ENCODE measurements at places on chromosomes 5 and 9. TPM values are rescaled to one million over a fixed set of nuclear protein-coding genes. Genes with fewer than 3 reads are reported as not detected.
A peak's percentile ranks its signal among the peaks of the same experiment; 100 is the strongest.

GRCh38 chr5:133827011-133827410 lies 141.4 kb downstream of the C5orf15 start:
- no peak for DNase-seq

PCDHB3 gene
- total RNA-seq, result 0.15 TPM

GRCh38 chr9:117437283-117437682 lies 22.4 kb upstream of the ASTN2 start:
- no peak for DNase-seq

DBH gene
- 16.7 TPM for total RNA-seq

C9orf153 gene
- 0.15 TPM for total RNA-seq

ADAMTS6 gene
- 0.30 TPM for total RNA-seq

DNA sequence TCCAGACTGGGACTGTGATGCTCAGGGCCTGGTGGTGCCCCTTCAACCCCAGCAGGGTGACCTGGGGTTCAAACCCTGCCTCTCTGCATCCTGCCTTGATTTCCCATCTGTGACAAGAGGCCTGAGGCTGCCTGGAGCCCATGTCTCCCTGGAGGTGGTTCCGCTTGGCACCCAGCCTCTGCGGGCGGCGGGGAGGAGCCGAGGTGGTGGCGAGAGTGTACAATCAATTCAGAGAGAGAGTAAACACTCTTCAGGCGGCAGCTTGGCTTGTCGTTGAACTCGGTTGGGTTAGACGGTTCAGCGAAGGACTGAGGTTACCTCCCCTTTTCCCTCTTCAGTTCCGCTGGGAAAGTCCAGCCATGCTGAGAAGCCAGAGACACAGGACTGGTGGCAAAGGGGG lies 39.3 kb downstream of the NTNG2 start:
- no peak for DNase-seq

DNA sequence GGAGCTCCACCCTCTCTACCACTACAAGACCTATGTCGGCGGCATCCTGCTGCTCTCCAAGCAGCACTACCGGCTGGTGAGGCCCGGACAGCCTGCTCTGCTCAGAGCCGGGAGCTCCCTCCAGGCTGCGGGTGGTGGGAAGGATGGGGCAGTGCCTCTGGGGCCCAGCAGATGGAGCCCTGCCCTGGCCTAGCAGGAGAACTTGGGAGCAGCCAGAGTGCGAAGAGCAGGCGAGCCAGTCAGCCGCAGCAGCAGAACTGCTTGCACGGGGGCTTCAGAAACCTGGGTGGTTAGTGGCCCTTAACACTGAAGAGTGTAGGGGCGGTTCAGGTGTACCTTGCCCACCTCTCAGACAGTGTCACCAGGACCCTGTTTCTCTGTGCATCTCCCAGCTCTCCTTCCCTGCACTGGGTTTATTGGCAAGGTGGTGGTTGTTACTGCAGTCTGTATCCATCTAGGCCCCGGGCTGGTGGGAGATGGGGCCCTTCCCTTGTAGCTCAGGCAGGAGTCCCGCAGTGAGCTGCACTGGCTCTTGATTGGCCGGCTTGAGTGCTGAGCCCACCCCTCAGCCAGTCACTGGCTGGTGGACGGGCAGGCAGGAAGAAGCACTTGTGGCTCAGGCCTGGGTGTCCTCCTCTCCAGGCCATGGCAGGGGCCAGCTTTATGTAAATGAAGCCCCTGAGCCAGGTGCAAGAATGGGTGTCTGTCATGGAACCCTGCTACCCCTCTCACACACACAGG lies 7.7 kb downstream of the B4GALT7 start:
- peak; percentile 81 for DNase-seq

WDR38 gene
- not detected for total RNA-seq

GRCh38 chr9:72476617-72477437 lies 44.6 kb upstream of the TMC1 start:
- DNase-seq, result no peak

GRCh38 chr5:113292462-113292861 lies 142.3 kb downstream of the TSSK1B start:
- no peak for DNase-seq

- DNase-seq, result no peak
Measured at GRCh38 chr5:125011419-125011818, 265.0 kb upstream of the ZNF608 start.

DNA sequence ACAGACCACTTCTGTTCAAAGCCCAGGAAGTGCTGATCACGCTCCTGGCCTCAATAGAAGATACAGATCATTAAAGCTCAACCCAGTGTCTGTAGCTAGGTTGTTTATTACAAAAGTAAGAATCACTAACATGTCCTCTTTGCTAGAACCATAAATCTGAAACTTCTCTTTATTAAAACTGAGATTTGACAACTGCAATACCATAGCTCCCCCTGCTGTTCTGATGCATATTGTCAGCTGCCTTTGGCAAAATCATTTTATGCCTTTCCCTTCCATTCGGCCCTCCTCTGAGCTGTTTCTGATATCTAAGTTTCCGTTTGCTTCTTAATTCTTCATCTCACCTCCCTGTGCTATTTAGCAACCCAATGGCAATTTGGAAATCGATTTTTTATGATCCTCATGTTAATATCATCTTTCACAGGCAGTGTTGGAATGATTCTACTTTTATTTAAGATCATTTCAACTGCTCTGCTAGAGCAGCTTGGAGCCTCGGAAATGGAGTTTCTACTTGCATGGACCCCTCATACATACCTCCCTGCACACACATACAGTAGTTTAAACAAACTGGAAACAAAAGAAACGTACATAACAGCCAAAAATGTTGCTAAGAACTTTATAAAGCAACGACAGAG lies 998.8 kb downstream of the MAT2B start:
- no peak for DNase-seq

ICE1 gene
- 8.7 TPM for total RNA-seq

DNA sequence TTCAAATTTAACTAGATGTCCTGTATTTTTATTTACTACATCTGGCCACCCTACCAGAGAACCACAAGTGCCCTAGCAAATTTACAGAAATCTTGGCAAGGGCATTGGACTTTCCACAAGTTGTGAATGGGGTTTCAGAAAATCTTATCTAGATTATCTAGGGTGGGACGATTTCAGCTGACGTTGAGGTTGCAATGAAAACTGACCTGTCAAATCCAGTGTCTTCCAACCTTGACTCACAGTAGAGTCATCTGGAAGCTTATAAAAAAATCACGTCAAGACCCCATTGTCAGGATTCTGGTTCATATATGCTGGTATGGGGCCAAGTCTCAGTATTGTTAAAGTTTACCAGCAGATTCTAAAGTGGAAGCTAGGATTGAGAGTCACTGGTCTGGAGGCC lies 109.6 kb upstream of the ACTBL2 start:
- no peak for DNase-seq

GRCh38 chr5:10248378-10249260 lies 1.1 kb downstream of the ATPSCKMT start:
- no peak for DNase-seq

- DNase-seq, result no peak
Measured at GRCh38 chr5:109407913-109408312, 1.9 kb downstream of the PJA2 start.

- DNase-seq, result no peak
Measured at GRCh38 chr9:93479726-93480125, 26.3 kb upstream of the FAM120AOS start.

EQTN gene
- not detected for total RNA-seq

Data from left lobe of liver (tissue), 2 donors.